T-helper 17 cell (primary cell): ENCODE measurements at places on chromosomes 4 and X.

DNA sequence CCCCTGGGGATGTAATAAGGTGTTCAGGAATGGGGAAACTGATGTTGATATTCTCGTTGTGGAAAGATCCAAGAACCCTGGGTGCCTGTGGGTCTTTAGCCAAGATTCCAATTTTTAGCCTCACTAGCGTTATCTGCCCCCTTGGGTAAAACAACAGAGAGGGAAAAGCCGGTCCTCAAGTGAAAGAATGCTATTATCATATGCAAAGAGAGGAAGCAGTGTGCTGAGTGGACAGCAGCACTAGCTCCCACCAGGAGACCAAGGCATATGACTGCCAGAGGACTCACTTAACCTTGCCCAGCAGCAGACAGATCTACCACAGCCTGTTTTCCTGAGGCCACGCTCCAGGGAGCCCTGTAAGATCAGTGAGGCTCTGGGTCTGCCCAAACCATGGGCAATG lies 257.9 kb upstream of the CPEB2 start:
- DNase-seq: no peak

GRCh38 chrX:150450519-150451177 lies 87.5 kb downstream of the MAMLD1 start:
- DNase-seq: no peak

GRCh38 chr4:134747108-134747805 lies 545.7 kb upstream of the PABPC4L start:
- DNase-seq: no peak

- DNase-seq: no peak
Observed at GRCh38 chrX:144219035-144219434, 335.2 kb downstream of the UBE2NL start.

GRCh38 chr4:76311896-76312331 lies 5.4 kb downstream of the STBD1 start:
- DNase-seq: no peak

DNA sequence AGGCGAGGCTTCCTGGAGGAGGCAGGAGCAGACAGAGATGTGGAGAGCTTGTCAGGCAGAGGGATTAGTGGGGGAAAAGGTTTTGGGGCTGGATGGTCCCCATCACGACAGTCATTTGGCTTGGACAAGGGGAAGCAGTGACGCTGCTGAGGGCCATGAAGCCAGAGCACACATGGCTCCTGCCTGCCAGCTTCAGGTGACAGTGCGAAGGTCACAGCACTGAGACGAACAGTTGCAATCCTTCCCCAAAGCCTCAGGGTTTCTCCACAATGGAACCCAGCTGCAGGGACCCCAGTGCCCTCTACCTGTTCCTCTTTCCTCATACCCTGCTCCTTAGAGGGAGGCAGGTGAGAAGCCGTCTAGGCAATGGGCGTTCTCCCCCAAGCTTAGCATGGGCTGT lies 110.3 kb downstream of the DRD5 start:
- DNase-seq: no peak

DNA sequence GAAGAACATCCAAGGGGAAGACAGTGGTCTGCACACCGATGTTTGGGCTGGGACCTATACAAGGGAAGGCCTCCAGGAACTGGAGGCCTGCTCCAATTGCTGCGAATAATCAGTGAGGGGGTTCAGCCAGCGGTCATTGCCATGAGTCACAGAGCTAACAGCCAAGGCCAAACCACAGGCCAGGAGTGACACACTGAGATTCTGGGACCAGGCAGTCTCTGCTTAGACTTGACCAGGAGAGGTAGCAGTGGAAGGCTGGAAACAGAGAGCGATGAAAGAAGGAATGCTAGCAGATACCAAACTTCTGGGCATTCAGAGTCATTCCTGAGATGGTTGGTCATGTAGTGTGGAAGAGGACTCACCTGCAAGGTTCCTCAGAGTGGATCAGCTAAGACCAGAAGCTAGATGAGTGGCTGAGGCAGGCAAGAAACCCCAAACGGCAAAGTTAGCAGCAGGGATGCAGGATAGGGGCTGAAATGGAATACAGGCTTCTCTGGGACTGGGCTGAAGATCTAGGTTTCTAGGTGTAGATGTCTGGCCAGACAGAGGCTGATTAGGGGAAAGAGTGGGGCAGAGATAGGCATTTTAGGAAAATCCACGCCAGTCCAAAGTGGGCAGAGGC lies 54.7 kb downstream of the CNGA2 start:
- DNase-seq: no peak

DNA sequence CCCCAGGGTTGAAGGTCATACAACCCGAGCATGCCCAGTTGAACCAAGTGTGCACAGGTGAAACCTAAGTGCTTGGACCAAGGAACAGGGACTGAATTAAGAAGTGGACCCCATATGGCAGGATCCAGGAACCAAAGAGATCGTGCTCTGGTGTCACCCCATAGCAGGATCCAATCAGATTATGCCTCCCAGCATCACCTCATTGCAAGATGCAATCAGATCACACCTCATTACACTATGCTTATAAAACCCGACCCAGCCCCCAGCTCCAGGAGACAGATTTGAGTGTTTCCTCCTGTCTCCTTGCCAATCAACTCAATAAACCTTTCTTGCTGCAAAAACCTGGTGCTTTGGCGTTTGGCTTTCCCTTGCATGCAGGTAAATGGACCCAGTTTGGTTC lies 37.6 kb downstream of the EFHC2 start:
- no peak for DNase-seq

DNA sequence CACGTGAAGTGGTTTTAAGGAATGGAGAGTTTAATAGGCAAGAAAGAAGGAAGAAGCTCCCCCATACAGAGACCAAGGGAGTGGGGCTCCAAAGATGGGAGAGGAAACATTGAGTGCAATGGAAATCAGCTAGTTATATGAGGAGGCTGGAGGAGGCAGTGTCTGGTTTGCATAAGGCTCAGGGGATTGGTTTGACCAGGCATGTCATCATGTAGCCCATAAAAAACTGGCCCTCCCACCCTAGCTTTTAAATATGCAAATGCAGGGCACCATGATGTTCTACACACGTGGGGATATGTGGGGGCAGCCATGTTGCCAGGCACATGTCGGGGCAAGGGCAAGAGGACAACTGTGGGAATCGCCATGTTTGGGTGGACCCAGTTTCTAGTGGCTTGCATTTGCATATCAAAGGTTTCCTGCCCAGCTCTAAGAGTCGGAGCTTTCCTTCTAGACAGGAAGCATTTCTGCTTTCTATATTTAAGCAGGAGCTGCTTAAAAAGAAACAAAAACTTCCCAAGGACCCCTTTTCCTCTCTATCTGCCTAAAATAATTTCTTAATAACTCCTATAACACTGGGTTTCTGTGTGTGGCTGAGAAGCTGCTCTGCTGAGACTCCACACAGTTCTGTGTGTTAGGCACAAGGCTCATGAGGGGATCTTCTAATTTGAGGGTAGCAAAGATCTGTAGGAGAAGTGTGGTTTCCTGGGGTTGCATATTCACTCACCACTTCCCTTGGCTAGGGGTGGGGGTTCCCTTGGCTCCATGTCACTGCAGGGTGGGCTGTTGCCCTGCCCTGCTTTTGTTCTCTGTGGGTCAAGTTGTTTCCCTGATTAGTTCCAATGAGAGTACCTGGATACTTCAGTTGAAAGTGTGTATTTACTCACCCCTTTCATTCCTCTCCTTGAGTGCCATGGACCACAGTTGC lies 113.5 kb downstream of the VSIG4 start:
- DNase-seq: no peak

- no peak for DNase-seq
Observed at GRCh38 chr4:120211408-120212015, 144.9 kb upstream of the MAD2L1 start.

GRCh38 chr4:173426064-173426463 lies 27.1 kb upstream of the SCRG1 start:
- no peak for DNase-seq

DNA sequence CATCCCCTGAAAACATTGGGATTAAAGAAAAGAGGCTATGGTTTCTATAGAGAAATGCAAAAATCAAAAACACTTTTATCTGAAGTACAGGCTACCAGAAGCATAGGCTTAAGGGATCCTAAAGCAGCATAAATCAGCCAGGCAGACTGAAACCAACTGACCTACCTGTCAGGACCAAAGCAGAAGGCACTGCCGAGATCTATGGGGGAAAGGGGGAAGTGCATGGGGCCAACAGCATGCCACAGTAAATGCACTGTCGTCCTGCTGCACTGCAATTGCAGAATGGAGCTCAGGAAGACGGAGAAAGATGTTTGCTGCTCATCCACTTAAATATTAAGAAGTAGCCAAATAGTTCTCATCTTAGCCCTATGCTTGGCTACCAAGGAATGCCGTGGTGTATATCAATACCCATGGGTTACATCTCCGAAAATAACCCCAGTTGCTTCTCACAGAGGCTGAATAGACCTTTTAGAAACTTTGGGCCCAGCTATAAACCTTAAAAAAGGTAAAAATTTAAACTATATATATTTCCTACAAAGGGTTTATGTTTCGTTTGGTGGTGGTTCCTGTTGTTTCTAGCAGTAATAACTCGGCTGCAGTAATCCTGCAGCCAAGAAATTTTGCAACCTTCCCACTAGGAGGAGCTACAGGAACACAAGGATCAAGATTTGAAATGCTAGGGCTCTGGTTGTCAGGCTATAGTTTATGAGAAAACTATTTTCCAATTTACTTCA lies 312.2 kb upstream of the DIAPH2 start:
- no peak for DNase-seq

- no peak for DNase-seq
Observed at GRCh38 chrX:138886769-138887168, 175.3 kb upstream of the FGF13 start.

GRCh38 chrX:134186362-134187121 lies 50.4 kb upstream of the CCDC160 start:
- peak; percentile 9 for DNase-seq

DNA sequence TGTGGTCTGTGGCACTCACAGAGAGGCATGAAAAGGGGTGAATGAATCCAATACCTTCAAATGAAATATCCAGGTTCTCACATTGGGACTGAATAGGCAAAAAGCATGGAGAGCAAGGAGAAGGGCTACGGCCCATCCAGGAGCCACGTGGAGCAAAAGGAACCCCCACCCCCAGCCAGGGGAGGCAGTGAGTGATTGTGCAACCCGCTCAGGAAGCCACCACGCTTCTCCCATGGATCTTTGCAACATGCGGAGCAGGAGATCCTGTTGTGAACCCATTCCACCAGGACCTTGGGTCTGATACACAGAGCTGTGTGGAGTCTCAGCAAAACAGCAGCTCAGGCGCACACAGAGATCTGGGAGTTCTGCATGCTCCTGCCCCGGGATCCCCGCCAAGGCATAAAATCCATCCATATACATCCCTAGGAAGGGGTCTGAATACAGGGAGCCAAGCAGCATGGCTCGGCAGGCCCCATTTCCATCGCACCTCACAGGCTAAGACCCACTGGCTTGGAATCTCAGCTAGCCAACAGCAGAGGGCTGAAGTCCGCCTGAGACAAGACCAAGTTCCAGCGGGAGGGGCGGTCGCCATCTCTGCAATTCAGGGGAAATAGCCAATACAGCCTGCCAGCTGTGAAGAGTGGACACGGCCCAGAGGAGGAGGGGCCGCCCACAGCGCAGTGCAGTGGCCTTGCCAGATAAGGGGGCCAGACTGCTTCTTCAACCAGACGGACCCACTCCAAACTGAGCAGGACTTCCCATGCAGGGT lies 80.2 kb downstream of the FGF16 start:
- DNase-seq: no peak

- DNase-seq: no peak
Observed at GRCh38 chrX:148229801-148230303, 248.7 kb downstream of the FMR1NB start.

GRCh38 chrX:55754861-55755294 lies 37.3 kb downstream of the RRAGB start:
- no peak for DNase-seq

- DNase-seq: no peak
Observed at GRCh38 chr4:88449290-88449689, 7.6 kb upstream of the HERC5 start.

DNA sequence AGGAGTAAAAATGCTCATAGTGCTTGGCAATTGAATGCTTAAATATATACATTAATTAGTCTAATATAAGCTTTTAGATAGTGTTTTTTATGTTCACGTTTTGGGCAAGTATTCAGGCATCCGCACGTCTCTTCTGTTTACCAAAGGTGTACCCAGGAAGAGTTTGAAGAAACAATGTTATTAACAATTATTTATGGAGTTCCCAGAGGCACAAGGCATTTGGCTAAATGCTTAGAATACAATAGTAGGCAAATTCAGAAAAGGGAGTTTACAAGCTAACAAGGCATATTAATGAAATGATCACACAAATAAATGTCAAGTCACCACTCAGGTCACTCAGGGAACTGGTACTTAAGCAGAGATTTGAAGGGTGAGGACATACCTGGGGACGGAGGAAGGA lies 294.8 kb downstream of the TENM3 start:
- DNase-seq: no peak

DNA sequence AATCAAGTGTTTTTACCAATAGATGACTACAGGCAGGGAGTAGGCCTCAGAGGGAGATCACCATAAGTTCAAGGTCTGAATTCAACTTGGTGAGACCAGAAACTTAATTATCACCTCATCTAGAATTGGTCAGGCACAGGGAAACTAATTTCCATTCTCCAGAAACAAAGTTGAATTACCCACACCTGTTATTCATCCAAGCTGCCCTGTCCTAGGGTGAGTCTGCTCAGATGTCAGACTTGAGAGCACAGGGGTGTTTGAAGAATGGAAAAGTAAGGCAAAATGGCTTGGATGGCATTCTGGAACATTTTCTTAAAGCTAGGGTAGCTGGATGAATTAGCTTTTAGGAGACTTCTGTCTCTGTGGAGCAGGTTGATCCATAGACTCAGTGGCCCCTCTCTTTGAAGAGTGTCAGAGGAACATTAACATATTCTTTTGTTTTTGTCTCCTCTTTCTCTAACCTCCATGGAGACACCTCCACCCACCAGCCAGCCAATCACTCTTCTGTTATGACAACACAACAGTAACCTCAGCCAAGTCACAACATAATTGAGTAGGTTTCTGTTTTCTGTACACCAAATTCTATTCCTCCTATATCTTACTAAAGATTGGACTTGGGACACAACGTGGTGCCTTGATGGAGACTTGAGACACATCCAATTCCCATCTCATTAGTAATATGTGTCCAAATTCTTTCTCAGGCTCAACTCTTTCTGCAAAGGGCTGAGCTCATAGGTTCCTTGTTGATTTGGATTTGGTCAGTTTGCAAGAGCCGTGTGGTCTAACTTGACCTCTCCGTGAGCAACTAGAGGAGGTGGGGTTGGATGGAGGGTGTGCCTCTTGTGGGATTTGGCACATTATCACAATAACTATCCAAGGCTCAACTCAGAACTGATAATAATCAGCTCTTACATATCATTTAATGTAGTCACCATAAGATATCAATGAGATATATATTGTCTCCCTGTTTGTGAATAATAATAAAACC lies 45.1 kb downstream of the VSIG4 start:
- no peak for DNase-seq

DNA sequence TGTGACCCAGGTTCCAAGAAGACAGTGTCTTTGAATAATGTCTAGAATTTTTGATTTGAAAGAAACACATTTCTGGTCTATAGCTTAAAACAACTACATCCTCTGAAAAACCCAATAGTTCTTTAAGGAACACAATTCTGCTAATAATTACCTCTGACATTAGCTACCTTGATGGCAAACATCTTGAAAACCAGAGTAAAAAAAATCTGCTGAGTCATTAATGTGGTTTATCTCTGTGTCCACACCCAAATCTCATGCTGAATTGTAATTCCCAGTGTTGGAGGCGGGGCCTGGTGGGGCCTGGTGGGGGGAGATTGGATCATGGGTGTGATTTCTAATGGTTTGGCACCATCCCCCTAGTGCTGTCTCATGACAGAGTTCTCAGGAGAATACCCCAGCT lies 1233.8 kb downstream of the NLGN4X start:
- DNase-seq: no peak

- peak; percentile 7 for DNase-seq
Observed at GRCh38 chr4:1206299-1207156, 34.1 kb upstream of the SPON2 start.

- DNase-seq: no peak
Observed at GRCh38 chr4:31334086-31334910, 614.1 kb downstream of the PCDH7 start.
